Putamen (tissue), 1 donor: ENCODE measurements at places on chromosomes 3 and 15.

DNA sequence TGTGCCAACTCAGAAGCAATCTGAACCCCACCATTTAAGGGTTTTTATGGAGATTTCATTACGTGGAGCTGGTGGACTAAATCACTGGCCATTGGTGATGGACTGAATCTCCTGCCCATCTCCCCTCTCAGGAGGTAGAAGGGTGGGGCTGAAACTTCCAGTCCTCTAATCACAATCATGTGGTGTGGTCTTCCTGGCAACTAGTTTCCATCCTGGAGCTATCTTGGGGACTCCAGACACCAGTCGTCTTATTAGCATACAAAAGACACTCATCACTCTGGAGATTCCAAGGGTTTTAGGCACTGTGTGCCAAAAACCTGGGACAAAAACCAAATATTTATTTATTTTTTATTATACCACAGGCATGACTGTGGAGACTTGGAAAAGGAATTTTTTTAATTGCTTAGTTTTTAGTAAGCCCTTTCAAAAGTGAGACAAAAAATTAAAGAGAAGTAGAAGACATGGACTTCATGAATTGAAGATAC is 203.6 kb downstream of the WNT5A start:
- DNase-seq = no peak

DNA sequence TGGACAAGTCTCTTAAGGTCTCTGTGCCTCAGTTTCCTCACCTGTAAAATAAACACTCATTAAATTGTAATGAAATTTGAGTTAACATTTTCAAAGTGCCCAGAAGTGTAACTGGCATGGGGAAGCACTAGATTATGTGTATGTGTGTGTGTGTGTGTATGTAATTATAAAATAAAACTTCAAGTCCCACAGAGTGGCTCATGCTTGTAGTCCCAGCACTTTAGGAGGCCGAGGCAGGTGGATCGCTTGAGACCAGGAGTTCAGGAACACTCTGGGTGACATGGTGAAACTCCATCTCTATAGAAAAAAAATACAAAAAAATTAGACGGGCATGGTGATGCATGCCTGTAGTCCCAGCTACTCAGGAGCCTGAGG is 403.4 kb downstream of the IL5RA start:
- no peak for DNase-seq

DNA sequence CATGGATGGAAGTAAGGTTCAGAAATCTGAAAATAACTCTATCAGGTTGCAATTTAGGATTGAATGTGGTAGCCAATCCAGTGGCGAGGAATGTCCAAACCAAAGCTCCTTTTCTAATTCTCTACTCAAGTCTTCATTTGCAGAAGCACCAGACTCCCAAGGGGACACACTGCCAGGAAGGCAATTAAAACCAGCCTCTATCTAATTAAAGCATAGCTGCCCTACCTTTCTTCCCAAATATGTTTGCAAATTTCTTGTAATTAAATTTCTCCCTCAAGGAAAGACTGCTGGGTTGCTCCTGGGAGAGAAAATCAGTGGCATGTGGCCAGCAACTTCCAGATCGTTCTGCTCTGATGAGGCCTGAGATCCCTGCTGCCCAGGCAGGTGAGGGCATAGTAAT is 153.4 kb upstream of the MCTP2 start:
- DNase-seq = no peak

GRCh38 chr3:56983427-56983826 is 77.0 kb upstream of the SPATA12 start:
- DNase-seq = no peak

DNA sequence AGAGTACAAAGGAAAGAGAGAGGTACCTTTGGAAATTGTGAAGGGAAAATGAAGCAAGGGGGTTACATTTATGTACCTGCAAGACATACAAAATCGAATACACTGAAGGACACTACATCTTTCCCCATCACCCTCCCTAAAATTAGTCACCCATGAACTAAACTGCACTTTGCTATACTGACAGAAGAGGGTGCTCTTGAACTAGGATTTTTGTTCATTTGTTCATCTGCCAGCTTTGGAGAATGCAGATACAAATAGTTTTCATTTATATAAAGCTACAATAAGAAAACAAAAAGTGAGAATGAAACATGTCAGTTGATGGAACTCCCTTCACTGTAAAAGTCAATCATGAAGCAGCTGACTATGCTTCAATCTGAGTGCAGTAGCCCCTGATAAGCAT is 55.7 kb downstream of the PCCB start:
- no peak for DNase-seq

GRCh38 chr15:42082823-42083604 is 11.3 kb downstream of the PLA2G4D start:
- no peak for DNase-seq

DNA sequence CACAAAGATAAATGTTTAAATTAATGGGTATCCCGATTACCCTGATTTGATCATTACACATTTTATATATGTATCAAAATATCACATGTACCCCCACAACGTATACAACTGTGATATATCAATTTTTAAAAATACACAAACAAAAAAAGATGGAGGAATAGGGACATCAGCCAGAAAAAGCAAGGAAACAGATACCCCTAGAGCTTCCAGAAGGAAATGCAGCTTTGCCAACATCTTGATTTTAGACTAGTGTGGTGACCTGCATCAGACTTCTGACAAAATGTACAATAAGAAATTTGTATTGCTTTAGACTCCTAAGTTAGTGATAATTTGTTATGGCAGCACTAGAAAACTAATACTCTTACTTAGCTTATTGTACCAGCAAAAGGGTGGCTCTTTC is 483.8 kb downstream of the TUSC7 start:
- no peak for DNase-seq

DNA sequence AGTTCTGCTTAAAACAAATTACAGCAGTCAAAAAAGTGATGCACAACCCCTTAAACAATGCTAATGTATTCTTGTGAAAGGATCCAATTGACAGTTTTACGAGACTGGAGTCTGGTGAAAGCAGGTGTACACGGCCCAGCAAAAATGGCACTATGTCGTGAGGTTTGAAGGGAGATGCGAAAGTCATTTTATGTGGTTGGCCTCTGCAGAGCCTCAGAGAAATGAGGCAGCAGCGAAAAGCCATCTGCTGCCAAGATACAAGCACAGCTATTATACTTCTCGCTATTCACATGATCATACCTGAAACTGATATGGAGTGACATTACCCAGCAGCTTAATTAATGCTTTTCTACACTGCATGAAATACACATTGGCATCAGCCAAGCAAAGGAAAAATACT is 36.4 kb downstream of the MECOM start:
- no peak for DNase-seq

- no peak for DNase-seq
These were observed 272.9 kb downstream of the FEZF2 start for GRCh38 chr3:62100282-62100989.

DNA sequence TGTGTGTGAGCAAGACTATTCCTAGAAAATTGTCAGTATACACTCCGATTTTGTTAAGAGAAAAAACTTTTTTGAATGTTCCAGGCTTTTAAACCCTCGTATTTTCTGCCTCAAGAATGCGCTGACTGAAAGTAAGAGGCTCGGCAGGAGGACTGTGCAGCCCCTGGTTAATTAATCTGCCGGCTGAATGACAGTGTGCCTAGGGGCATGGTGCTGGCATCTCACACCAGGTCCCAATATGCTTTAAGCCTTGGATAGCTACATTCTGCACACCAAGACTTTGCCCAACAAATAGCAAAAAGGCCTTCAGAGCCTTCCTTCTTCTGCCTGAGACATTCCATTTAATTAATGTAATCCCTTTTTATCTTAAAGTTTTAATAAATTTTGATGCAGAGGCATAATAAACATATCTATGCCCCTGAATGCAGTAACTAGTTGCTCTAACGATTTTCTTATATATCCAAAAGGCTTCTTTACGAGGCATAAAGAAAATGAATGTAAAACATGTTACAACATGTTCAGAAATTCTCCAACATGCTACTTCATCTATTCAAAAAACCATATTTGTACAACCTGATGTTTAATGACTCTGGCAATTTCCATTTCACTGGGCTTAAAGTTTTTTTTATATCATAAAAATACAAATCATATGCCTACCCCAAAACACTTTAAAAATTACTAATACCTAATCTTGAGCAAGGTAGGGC is 37.9 kb downstream of the DPH6 start:
- no peak for DNase-seq

DNA sequence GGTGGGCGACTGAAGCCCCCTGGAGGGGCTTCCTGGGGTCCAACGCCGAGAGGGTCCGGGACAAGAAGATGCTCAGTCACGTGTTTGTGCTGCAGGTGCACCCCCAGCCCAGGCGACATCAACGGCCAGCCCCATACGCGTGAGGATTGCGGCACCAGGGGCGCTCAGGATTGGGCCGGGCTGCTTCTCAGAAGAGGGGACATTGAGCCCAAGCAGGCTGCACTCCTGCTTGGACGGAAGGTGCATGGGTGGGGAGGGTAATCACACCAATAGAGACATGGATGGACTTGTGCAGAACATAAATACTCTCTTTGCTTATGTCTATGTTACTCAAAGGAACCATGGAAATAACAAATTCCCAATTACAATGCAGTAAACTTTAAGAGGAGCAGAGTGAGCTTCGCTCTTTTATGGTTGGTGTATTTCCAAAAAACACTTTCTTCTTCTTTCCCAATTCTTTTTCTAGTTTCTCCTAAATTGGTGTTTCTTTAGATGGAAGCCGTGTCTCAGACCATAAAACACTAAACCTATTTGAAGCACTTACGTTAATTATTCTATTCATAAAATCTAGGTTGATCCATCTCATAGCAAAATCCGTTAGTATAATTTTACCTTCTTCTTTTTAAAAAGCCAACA is 182.7 kb downstream of the GOLGA6L6 start:
- no peak for DNase-seq

- no peak for DNase-seq
These were observed 51.1 kb downstream of the RARB start for GRCh38 chr3:25478964-25479726.

DNA sequence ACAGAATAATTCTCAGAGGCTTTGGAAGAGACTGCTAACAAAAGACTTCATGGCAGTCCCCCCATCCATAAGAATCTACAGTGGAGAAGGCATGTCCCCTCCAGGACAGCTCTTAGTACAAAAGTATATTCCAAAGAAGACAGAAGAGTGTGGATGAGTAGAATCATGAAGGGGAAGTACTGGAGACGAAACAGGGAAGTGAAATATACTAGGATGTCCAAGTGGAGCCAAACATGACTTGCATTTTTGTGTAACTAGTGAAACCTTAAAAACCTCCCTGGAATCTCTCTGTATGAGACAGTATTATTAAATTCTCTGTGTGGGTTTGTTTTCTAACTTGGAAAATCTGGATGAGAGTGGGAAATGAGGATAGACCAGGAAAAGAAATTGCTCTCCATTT is 312.4 kb downstream of the RSL24D1 start:
- DNase-seq = no peak

DNA sequence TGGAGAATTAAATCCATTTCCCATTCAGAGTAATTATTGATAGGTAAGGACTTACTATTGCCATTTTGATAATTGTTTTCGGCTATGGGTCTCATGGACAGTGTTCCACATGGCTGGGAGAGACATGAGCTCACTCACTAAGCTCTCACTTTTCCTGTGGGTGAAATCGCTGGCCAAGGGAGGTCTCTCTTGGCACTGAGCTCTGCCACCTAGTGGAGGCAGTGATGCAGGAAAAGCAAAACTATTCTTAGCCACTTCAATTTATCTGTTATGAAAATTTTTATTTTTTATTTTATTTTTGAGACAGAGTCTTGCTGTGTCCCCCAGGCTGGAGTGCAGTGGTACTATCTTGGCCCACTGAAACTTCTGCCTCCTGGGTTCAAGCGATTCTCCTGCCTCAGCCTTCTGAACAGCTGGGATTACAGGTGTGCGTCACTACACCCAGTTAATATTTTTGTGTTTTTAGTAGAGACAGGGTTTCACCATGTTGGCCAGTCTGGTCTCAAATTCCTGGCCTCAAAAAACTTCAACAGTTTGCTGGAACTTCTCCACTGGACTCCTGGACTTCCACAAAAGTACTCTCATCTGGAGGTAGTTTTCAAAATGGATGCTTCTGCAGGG is 4.7 kb upstream of the RNF13 start:
- DNase-seq = peak; percentile 87

DNA sequence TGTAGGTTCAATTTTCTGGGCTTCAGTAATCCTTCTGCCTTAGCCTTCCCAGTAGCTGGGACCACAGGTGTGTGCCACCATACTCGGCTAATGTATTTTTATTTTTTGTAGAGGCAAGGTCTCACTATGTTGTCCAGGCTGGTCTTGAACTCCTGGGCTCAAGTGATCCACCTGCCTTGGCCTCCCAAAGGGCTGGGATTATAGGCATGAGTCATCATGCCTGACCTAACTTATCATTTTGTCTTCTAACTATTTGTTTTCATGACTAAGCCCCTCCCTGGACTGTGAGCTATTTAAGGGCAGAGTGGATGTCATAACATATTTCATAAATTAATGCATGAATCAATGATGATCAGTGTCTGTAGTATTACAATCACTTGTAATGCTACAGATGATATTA is 56.1 kb upstream of the PIAS1 start:
- no peak for DNase-seq

DNA sequence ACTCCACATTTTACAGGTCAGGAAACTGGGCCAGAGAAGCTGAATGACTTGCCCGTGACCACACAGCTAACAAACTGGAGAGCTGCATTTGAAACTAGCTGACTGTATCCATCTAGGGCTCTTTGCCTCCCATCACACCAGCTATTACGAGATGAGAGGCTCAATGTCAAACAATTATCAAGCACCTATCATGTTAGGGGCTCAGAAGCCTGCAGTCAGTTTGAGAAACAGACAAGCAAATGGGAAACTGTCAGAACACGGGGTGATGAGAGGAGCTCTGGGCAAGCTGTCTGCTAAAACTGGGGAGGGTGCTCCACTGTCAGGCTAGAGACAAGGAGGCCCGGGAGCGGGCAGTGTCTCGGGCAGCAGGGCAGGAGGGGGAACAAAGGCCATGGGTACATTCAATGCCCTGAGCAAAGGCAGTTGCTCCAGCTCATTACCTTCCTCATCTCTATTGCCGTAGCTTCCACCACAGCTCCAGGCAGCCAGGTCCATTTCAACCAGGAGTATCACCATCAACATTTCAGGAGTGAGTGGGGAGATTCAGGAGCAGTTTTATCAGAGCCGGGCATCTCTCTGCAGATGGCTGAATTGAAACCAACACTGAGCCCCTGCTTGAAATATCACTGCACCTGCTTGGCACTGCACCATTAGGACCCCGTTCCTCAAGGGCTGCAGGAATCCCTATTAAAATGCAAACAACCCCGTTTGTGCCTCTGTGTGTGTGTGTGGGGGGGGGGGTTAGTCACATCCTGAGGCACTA is 122.6 kb downstream of the RAB11A start:
- no peak for DNase-seq

GRCh38 chr15:101137312-101137940 is 114.4 kb downstream of the CHSY1 start:
- DNase-seq = no peak
